ENCODE measurements at places on chromosomes 2 and 18.

DNA sequence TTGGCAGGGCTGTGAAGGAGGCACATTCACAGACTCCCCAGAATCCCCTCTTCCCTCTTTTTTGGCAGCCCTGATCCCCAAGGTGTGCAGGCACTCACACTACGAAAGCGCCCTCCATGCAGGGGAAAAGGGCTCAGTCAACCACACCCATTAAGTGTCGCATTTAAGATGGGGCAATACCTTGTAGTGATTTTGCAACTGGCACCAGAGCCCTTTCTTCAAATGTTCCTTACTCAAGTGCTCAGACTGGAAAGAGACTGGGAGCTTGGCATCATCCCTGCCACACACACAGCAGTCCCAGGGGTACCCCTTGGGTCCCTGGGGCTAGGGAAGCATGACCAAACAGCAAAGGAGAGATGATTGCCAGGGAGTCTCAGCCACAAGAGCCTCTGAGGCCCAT, 190.1 kb downstream of the HAUS1 start:
- DNase-seq: no peak

DNA sequence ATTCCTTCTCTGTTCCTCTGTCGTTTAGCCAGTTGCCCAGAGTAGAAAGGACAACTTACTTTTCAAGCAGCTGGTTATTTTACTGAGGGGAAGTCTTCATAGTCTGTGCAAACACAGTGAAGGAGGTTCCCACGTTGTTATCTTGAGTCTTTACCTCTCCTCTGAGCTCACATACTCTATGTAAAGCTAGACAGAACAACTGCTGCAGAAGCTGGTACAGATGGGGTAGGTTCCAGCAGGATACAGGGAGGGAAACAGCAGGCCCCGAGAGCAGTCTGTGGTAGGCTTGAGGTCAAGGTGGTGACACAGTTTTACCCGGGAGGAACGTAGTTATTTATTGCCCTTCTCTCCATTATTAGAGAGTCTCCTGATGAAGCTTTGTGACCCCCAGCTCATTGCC, 93.4 kb upstream of the LDLRAD4 start:
- no peak for DNase-seq

DNA sequence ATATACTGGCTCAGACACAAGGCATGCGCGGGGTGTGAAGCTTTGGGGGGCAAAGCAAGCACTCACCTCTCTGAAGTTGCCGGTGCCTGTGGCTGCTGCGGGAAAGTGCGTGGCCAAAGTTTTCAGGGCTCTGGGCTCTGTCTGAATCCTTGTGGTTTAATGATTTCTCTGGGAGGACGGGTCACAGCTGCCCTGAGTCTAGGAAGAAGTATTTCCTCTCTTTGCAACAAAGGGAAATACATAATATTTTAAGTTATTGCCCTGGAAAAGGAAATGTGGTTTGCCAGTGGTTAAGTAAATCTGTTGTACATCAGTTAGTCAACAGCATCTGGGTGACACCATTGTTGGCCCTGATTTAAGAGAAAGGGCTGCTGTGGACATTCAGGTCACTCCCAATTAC, 56.7 kb upstream of the ZDBF2 start:
- DNase-seq: no peak

- DNase-seq: no peak
Observed at GRCh38 chr18:53191634-53192033, 851.6 kb downstream of the DCC start.

DNA sequence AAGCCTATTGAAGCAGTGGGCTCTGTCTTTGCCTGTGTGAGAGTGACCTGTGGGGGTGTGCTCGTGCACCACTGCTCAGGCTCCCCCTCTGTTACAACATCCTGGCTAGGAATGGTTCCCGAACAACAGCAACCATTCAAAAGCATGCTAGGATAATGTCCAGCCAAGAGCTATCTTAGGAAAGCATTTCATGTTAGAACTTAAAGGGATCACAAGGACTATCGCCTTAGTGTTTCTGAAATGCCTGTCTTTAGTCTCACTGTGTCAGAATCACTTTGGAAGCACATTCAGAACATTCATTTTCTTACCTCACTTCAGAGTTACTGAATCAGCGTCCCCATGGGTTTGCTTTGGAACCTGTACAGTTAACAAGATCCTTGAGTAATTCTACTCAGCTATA, 134.9 kb upstream of the DSEL start:
- DNase-seq: no peak

DNA sequence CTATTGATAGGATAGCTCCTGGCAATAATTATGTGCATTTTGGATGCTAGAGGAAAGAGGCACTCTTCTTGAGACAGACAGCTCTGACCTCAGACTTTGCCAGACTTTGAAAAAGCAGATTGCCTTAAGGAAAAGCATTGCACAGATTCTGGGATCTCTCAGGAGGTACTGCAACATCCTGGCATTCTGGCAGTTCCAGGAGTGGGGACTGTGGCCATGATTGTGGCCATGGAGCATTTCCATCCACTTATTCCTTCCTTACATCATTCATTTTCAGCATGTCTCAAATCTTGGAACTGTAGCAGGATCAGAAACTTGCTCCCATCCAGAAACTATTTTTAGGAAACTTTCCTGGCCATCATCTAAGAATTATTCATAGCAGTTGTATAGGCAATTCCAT, 144.9 kb upstream of the FOSL2 start:
- DNase-seq: no peak

All from NCI-H524 treated with DMSO at 0.1 percent for 48 hours (cell line).